ENCODE measurements at places on chromosomes 6 and 20.
A peak's percentile ranks its signal among the peaks of the same experiment; 100 is the strongest.

DNA sequence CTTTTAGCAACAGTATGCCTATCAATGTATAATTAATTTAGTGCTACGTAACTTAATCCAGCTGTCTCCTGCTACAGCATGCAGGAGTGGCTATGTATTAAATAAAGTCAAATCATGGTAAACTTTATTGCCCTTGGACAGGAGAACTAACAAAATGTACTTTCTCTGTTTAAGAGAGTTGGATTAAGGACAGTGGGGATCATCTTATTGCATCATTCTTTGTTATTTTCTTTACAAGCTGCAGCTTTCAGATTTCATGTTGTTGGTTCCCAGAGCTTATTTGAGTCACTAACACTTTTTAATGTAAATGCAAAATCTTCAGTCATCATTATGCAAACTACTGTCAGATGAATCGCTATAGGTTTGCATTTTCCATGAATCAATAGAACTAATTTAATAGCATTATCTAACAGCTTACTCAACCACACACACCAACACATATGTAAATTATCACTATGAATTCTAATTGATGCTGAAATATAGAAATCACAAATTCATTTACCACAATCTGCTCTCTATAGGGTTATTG lies 424.7 kb downstream of the MMUT start:
- DNase-seq, result no peak

DNA sequence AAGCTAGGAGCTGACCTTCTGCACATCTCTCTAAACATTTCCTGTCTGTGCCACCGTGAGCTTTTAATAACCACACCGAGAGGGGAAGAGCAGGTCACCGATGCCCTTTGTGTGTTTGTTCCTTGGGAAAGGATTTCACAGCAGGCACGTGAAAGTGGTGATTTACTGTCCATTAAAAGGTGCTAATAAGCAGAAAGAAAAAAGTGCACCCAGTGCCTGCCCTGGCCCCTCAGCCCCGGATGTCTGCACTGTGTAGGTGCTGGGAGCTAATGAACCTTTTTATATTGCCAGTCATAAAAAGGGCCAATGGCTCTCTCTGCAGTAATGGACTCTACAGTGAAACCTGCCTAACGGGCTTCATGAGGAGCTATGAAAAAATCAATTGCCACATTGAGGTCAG lies 312.6 kb downstream of the C6orf118 start:
- DNase-seq, result no peak

DNA sequence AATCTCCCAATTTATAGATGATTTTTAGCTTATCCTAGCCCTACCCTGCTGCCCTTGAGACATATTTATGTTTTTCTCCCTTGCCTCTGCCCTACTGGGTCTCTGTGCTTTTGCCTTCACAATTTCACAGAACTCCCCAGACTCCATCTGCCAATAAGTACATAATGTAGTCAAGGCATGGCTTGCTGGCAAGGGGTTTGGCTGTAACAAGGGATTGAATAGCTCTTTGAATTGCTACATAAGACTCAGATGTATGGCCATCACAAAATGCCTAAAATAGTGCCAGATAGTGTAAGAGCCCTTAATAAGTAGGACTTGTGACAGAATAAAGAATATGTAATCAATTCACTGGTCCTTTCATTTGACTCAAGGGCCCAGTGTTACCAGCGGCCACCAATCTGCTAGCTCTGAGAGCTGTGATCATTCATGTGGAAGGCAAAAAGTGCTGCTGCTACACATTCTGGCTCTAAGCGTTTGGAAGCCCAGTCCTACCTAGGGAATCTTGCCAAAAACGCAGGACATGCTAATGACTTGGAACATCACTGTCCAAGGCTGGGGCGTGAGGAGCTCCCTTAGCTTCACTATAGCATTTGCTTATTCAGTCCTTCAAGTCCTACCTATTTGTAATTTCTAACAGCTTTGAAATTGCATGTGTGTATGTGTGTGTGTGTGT lies 20.5 kb downstream of the CLVS2 start:
- no peak for DNase-seq

DNA sequence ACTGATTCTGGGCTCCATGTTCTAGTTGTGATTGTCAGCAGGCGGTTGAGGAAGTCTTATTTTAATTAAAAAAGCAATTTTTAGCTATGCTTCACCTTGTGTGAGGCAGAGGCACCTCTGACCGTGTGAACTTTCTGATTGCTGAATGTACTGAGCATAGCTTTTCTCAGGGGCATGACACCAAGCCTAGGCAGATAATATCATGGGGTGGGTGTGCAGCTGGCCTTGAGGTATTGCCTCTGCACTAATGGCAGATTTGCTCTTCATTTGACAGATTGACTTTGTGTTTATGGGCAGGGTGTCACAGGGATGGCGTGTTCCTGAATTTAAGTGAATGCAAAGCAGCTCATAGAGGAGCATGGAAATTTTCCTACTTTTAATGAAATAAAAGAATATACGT lies 19.6 kb downstream of the CTNNBL1 start:
- no peak for DNase-seq

DNA sequence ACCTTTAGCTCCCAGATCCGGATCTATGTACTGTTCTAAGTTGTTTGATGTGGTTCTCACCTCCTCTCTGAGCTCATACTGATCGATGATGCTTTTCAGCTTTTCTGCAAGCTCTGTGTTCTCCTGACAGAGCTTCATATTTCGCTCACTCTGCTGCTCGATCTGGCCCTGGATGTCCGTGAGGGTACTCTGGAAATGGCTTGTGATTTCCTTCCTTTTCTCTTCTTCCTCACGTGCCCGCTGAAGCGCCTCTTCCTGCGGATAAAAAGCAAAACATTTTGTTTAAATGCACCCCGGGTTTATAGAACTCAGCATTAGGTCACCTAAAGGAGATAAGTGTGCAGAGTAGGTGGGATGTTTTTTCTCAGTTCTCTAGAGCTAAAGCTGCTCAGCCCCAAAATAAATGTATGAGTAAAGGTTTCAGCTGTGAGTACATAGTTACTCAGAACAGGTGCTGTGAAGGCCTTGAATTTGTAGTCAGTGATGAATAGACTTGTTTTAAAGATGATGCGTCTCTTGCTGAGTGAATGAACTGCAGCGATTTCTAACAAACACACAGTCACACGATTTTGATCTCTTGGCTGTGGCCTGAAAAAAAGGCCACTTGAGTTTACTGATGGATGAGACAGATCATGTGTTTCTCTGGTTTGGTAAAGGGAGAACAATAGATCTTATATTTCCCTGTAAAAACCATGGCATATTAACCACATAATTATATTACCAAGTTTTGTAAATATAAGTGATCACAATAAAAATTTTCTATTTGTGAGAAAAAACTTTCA lies 29.1 kb downstream of the TXLNB start:
- DNase-seq, result no peak

GRCh38 chr6:154478021-154478700 lies 32.3 kb downstream of the CNKSR3 start:
- peak; percentile 81 for DNase-seq

GRCh38 chr20:50243610-50244351 lies 53.2 kb downstream of the CEBPB start:
- no peak for DNase-seq

DNA sequence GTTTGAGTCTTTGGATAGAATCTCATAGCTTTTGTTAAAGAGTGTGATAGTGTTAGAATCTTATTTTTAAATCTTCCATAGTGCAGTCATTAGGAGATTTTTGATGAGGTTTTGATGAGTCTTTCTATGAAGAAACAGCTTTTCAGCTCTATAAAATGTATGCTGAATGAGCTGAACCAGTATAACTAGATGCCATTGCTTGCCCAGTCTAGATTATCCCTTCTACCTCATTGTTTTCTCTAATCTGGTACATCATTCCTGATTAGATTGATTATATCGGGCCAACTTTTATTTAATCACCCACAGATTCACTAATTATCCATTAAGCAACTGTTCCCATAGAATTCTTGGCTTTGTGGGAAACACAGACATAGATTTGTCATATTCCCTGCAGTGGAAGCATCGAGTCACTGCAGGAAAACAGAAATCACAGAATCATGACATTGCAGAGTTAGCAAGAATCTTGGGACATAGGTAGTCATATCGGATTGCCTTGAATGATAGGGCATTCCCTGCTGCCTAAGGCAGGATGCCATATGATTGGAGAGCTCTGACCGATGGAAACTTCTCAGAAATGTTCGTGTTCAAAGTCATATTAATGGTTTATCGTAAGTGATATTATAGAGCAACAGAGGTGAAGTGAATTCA lies 882.7 kb upstream of the FLRT3 start:
- no peak for DNase-seq

DNA sequence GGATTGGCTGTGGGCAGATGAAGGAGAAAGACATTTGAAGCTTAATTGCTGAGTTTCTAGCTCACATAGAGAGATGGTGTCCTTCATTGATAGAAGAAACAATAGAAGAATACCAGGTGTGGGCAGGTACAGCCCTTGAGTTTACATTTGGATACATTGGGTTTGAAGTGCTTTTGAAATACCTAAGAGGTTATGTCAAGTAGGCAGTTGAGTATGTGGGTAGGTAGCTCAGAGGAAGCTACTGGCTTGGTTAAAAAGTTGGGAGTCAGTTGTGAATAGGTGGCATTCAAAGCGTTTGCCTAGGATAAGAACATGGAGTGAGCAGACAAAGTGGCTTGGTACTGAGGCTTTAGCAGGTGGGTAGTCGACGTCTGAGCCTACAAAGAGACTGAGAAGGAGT lies 25.0 kb downstream of the NDUFAF5 start:
- DNase-seq, result no peak

DNA sequence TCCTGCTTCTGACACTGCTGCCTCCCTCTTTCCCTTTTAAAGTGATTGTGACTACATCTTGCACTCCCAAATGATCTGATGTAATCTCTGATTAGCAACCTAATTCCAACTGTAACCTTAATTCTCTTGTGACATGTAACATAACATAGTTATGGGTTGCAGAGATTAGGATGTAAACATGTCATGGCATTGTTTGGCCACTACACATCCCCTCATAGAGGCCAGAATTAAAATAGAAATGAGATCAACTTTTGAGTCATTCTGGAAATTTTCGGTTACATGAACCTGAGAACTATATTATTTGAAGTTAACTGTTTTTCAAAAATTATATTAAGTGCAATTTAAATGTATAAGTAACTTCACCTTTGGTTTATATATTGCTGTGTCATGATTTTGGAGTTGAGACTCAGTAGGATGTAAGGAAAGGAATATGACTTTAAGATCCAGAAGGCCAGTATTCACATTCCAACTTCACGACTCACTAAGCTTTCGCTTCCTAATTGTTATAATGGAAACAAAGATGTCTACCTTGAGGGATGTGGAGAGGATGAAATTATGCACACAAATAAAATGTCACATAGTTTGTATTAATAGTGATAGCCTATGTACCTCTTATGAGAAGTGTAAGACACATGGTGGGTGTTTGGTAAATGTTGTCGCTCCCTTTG lies 611.9 kb upstream of the MAP3K7 start:
- DNase-seq, result no peak

GRCh38 chr6:82183642-82184282 lies 63.8 kb downstream of the IBTK start:
- no peak for DNase-seq

DNA sequence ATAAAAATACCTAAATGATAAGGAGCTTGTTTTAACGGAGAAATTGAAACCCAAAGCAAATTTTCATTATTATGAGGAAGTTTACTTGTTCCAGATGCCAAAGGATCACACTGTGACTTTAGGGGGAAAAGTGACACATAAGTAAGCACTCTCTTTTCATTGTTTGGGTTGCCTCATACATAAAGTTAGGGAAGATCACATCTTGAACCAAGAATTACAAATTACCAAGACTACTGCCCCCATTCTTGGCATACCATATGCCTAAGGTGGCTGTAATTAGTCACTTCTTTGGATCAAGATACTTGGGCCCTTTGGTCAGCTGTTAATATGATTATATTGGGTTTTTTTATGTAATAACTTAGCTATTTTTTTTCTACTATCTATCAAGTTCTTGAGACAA lies 269.0 kb downstream of the COL12A1 start:
- no peak for DNase-seq

DNA sequence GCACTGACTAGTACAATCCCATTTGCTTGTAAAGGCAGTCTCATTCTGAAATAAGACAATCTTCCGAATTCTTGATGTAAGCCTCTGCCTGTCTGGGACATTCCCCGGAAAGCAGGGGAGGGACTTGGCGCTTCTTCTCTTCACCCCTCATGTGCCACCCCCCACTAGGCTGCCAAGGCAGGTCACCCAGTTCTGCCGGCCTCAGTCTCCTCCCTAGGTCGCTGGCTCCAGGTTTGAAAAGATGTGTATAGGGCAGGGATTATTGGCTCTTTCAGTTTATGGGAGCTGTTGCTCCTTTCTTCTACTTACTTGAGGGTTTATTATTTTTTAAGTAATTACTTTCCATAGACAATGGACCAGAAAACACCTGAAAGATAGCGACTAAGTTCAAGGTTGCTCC lies 158.1 kb upstream of the RPS6KA2 start:
- no peak for DNase-seq

DNA sequence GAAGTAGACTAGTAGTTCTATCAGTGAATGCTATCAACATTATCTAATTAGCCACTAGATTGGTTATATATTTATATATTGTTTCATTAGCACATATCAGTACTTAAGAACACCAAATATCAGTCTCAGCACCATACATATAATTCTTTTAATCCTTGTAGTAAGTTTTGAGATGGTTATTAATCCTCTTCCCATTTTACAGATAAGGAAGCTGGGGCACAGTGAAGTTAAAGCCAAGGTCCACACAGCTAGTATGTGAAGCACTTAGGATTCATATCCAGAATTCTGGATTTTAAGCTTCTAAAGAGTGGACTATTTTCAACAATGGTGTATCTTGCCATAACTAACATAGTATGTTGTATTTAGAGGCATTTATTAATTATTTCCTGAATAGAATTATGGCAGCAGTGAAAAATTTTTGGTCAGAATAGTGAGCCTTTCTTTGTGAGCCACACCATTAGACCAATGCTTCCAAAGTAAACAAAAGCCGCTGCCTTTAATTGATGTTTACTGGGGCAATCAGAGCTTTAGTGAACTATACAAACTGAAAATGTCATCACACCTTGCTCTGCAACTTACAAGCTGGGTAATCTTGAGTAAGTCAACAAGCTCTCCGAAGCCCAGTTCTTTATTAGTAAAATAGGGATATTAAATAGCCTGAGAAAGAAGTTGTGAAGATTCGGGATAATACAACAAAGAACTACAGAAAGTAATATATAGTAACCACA lies 41.9 kb upstream of the HBS1L start:
- DNase-seq, result no peak

GRCh38 chr20:21126581-21126870 lies 644 bp downstream of the KIZ start:
- no peak for DNase-seq

- no peak for DNase-seq
Measured at GRCh38 chr20:43765916-43766315, 39.1 kb upstream of the GTSF1L start.

- DNase-seq, result no peak
Measured at GRCh38 chr6:5478380-5478779, 217.1 kb downstream of the FARS2 start.
